T-helper 2 cell treated with Interferon-gamma antibody and Interleukin-4, amounts not matched to agents 100 ng/mL and 5 ng/mL, for 36 hours (primary cell): ENCODE measurements at places on chromosomes 3 and 15. TPM values are rescaled to one million over a fixed set of nuclear protein-coding genes. Genes with fewer than 3 reads are reported as not detected.

The TTLL13 gene
- total RNA-seq, result 0.34 and 1.1 TPM in 2 replicates

The CALML4 gene
- total RNA-seq, result 15.1 and 15.4 TPM in 2 replicates

The C3orf49 gene
- not detected in 2 replicates for total RNA-seq

The TCAIM gene
- total RNA-seq, result 16.8 and 19.0 TPM in 2 replicates

The SCN11A gene
- total RNA-seq, result 0.09 TPM in 1 of 2 replicates, not detected in the other
